ENCODE measurements at places on chromosomes 11 and 22.

GRCh38 chr11:14312736-14313438 lies 46.1 kb downstream of the RRAS2 start:
- no peak for DNase-seq

GRCh38 chr11:63767565-63768236 lies 874 bp downstream of the ZFTA start:
- peak; percentile 74 for DNase-seq

- peak; percentile 86 for DNase-seq
These were observed 42.4 kb downstream of the KCNJ4 start for GRCh38 chr22:38412435-38413084.

- DNase-seq: no peak
These were observed 294.7 kb upstream of the ZC3H12C start for GRCh38 chr11:109798521-109798920.

- no peak for DNase-seq
These were observed 818.2 kb downstream of the BRD1 start for GRCh38 chr22:49009359-49010063.
